Stimulated activated CD8-positive, alpha-beta memory T cell treated with anti-CD3 and anti-CD28 coated beads, Interleukin-4, amount 100 ng/mL, for 1 hour (primary cell): ENCODE measurements at places on chromosomes 5 and 9.

DNA sequence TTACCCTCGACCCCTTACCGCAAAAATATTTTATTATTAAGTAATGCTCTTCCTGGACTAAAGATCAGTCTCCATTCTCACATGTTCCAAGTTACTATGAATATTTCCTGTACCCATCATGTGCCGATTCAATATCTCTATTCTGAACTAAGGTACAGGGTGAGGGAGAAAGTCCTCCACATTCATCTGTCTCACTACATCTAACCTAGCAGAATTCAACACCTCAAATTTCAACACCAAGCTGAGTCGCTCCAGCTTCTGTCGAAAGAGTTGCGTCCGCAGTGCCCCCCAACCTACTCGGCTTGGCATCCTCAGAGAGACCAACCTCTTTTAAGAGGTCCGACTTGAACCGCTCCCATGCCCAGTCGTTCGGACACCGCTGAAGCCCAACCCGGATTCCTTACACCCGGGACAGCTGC is 1.0 kb downstream of the CERT1 start:
- DNase-seq, result no peak

GRCh38 chr9:129996161-129996830 is 46.7 kb downstream of the FNBP1 start:
- no peak for DNase-seq

DNA sequence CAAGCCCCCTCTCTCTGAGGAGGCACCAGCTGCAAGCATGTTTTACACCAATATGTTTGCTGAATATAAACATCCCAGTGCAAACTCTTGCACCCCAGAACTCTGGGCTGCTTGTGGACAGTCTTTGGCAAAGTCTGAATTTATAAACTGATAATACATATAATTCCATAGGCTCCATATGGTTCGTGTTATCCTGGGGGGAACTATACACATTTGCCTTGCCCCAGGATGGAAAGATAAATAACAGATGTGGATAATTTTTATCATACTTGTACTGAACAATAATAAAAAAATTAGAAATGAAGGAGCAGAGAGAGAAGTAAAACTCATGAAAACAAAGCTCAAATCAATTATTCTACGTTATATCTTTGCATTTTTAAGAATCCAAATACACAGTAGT is 50.6 kb upstream of the GAS1 start:
- no peak for DNase-seq

DNA sequence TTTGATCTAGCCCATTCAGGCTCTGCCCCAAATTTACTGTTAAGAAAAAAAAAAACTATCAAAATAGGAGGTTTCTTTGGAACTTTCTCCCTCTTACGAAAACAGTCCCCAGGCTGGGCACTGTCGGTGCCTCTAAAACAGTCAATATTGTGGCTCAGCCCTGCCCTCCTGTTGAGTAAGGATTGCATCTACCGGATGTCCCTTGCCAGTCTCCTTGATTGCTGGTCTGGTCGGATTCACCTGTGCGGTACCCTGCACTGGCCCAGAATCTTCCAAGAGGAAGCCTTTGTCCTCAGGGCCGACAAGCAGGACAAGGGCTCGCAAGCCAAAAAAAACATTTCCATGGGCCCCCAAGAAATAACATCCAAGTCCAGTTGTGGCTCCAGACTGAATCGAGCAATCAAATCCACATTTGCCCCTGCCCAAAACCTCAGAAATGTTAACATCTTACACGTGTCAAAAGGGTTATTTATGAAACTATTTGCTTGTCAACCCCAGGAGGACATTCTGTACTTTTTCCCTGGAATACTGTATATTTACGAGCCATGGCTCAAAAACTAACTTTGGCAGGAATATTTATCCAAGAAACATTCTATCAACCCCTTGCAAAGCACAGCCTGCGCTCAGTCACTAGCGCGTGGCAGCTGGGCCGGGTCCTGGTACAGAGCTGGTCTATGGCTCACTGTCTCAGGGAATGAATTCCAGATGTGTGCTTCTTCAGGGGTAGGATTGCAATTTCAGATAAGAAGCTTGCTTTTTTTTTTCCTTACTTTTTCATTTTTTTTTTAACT is 129.2 kb upstream of the ADRA1B start:
- no peak for DNase-seq

GRCh38 chr5:74206579-74207550 is 433.7 kb downstream of the ENC1 start:
- DNase-seq, result no peak

- DNase-seq, result no peak
Observed at GRCh38 chr9:134559013-134559412, 82.6 kb upstream of the COL5A1 start.

DNA sequence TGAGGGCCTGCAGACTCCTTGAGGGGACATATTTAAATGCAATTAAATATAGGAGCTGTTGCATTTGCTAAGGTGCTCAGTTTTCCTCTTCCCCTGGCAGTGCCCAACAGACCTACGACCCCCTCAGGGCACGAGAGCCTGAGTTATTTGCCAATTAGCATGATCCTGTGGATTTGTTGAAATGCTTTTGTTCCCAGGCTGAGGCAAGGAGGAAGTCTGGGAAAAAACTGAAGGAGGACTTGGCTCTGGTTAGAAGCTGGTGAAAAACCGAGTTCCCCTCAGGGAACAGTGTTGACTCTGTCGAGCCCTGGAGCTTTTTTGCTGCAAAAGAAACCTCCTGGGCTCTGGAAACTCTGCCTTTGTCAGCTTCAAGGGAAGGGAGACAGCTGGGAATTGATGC is 103.6 kb upstream of the SHB start:
- DNase-seq, result no peak

- DNase-seq, result no peak
Observed at GRCh38 chr9:71562140-71562539, 206.2 kb downstream of the CEMIP2 start.

- DNase-seq, result no peak
Observed at GRCh38 chr9:23824830-23825591, 1.0 kb downstream of the ELAVL2 start.

GRCh38 chr9:119368681-119369581 is at the start of gene BRINP1:
TSS of gene BRINP1 (minus strand) at chr9:119369435. CDS start at chr9:119313355, 56,080 bp downstream.
- DNase-seq, result no peak

GRCh38 chr5:138461343-138462125 is 3.7 kb upstream of the EGR1 start:
- no peak for DNase-seq

- no peak for DNase-seq
Observed at GRCh38 chr5:165015126-165015525, 1509.7 kb downstream of the MAT2B start.

DNA sequence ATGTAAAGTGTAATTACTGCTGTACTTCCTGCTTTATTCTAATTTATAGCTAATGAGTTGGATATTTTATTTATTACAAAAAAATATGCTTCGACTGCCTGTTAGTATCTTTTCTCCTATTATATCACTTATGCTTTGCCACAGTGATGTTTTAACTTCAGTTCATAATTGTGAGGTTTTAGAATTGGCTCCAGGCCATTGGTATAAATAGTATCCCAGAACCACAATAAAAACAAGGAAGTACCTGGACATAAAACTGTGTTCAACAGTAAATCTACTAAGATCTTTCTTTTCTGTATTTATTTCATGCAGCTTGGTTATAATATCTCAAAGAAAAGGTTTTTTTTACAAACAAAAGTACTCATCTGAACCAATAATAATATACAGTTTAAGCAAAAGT is 354.3 kb upstream of the CDH9 start:
- no peak for DNase-seq

- no peak for DNase-seq
Observed at GRCh38 chr5:132050136-132050535, 10.3 kb upstream of the IL3 start.

DNA sequence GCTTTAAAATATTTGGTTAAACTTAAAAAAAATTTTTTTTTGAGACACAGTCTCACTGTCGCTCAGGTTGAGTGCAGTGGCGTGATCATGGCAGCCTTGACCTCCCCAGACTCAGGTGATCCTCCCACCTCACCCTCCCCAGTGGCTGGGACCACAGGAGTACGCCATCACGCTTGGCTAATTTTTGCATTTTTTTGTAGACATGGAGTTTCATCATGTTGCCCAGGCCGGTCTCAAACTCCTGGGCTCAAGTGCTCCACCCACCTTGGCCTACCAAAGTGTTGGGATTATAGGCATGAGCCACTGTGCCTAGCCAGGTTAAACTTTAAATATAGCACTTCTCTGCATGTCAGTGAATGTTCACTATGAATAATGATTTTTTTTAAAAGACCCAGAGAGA is 224.5 kb upstream of the RFX3 start:
- no peak for DNase-seq

GRCh38 chr5:44535621-44536020 is 146.4 kb upstream of the FGF10 start:
- no peak for DNase-seq

DNA sequence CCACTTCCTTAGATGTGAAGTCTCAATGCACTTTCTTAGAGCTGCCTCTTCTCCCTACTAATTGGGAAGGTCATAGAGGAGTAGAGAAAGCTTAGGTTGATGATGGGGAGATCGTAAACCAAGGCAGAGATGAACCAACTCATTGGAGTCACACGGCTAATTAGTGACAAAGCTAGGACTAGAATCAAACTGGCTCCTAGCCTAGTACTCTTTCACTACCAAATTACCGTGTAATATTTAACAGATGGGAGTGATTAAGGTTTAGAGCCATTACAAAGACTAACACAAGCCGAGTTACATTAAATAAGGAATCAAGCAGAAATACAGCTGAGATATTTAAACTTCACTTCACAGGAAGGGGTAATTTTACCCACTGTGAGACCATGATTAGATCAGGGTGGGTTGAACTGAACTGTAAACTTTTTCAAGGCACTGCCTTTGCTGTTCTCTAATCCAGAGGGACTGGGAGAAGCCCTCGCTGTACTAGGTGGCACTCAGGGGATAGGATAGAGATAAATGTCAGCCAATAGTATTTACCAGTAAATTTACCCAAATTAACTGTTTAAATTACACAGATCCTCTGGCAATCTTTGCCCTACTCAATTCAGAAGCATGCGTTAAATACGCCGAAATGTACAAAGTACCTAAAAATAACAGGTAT is 166.4 kb upstream of the PIK3R1 start:
- no peak for DNase-seq

GRCh38 chr9:81073821-81074220 is 615.5 kb downstream of the TLE1 start:
- DNase-seq, result no peak

DNA sequence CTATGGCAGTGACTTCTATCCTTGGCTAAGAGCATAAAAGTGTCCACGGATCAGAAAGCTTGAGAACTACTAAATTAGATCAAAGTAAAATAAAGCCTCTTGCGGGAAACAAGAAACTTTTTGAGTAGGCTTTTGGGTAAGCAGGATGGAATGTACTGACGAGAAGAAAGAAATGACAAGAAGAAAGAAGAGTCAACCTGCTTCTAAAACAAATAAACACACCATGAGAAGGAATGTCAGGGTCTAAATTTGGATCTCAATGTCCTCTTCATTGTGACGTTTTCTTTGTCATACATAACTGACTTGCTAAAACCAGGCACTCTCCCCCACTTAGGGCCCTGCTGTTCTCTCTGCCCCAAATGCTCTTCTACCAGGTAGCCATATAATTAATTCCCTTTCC is 290.1 kb upstream of the PTGER4 start:
- no peak for DNase-seq

DNA sequence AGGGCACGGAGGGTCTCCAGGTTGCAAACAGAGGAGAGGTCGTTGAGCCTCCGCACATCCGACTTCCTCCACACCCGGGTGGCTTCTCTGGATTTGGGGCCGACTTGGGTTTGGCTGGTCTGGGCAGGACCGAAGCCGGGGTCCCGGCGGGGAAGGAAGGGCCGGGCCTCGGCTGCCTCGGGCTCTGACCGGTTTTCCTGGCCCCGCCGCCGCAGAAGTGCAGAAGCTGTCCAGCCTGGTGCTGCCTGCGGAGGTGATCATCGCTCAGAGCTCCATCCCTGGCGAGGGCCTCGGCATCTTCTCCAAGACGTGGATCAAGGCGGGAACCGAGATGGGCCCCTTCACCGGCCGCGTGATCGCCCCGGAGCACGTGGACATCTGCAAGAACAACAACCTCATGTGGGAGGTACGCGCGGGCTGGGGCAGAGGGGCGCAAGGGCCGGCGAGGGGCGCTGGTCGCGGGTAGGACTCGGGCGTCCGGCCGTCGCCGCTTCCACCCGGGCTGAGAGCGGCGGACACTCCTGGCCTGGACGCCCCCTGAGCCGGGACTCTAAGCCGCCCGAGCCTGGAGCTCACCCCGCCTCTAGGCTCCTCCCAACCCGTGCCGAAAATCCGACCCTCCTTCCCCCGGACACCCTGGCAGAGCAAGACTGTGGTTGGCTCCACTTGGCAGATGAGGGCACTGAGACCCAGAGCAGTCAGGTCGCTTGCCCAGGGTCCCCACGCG is 2.2 kb downstream of the PRDM12 start:
- no peak for DNase-seq

- DNase-seq, result no peak
Observed at GRCh38 chr5:25701936-25702335, 1057.2 kb upstream of the CDH10 start.

DNA sequence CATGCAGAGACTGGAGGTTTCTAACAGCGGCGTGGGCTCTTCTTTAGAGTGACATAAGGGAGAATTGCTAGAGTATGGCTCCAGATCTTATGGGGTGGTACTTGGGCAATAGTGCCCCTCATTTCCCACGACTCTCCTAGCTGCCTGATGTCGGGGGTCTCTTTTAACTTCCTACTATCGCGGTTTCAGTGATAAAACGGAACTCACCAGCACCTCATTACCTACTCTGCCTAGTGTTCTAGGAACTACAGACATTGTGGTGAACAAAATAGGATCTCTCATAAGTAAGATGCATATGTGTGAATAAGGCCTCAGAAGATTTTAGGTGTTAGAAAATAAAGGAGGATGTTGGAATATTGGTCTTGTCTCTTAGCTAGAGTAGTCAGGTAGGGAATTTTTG is 1.1 kb downstream of the ICE1 start:
- no peak for DNase-seq

DNA sequence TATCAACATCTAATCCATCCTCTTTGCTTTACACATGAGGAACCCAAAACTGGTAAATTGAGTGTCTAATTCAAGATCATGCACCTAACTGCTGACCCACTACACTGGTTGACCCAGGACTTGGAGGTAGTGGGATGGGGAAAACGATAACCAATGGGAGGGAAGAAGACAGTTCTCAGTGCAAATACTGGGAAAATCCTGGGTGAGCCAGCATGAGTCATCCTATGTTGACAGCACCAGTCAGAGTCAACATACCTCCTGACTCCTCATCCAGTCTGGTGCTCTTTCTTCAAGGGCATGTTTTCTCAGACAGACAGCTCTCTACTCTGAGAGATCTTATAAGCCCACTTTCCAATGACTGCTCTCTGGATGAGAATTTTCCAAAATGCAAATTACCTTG is 232.8 kb upstream of the PTGER4 start:
- no peak for DNase-seq

DNA sequence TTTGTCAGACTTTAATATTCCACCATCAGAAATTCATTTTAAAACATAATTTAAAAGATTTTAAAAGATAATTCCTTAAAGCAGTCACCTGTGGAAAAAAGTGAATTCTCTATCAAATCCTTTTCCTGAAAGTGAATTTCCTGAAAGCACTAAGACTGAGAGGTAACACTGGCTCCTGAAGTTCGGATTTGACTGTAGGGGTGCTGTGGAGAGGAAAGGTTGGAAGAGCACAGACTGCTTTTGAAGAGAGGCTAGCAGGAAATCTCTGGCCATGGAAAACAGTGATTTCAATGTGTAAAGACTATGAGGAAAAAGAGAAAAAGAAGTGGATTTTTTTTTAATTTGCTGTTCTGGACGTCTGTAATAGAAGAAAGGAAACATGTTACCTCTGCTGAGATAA is 35.7 kb upstream of the TMEM161B start:
- no peak for DNase-seq
